Stimulated activated CD4-positive, alpha-beta T cell treated with anti-CD3 and anti-CD28 coated beads, Interleukin-12 subunit alpha, Interleukin-12 subunit beta, amount 100 ng/mL, for 24 hours (primary cell): ENCODE measurements at places on chromosomes 16 and 17.

DNA sequence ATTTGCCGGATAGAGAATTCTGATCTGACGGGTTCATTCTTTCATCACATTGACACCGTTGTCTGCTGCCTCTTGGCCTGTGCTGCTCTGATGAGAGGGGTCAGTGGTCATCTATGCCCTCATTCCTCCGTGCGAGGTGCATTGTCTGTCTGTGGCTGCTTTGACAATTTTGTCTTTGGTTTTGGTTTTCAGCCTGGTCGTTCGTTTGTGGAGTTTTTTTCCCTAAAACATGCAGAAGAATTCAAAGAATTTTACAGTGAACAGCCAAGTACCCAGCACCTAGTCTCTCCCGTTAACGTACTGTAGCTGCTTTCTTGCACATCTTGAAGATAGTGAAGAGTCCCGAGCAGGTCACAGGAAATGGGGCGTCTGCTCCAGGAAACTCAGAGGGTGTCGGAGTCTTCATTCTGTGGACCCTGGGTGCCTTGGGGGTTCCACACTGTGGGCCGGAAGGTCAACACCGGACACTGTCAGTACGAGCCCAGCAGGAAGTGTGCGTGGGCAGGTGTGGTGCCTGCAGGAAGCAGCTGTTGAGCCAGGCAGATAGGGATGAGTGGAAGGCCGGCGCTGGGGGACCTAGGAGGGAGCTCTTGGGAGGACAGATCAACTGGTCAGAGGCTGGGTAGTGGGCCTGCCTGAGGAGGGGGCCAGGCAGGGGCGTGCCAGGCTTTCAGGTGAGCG is 28.2 kb downstream of the CRAMP1 start:
- no peak for DNase-seq

GRCh38 chr16:49456763-49457162 is 83.2 kb downstream of the C16orf78 start:
- DNase-seq: no peak

GRCh38 chr16:85416228-85417109 is 196.7 kb upstream of the GSE1 start:
- peak; percentile 71 for DNase-seq

DNA sequence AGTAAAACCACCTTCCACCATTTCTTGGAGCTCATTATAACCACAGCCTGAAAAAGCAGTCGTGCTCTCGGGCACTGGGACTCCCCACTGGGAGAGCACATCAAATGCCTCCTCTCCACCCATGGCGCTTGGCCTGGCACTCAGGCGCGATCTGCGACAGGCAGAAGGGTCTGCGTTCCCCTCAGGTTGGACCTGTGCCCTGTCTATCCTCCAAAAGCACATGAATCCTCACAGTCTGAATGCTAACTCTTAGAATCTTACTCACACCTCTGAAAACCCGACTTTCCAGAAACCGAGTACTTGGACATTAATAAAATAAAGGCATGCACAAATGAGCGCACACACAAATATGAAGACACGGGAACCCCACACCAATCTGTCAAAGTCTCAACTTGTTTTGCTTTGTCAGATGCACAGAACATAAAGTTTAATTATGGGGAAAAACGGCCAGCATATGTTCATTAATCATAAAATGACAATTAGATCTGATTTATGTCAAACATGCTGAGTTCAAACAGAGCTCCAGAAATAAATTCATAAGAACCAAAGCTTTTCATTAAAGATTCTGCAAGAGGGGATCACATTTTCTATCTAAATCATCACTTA is 20.5 kb upstream of the FAAP100 start:
- DNase-seq: no peak

GRCh38 chr17:4540687-4541327 is 14.4 kb downstream of the MYBBP1A start:
- DNase-seq: no peak

GRCh38 chr16:57178196-57178595 is 7.6 kb downstream of the PSME3IP1 start:
- no peak for DNase-seq

GRCh38 chr16:86994215-86994614 is 323.0 kb downstream of the C16orf95 start:
- DNase-seq: no peak

GRCh38 chr17:39071573-39071972 is 79.9 kb downstream of the PLXDC1 start:
- no peak for DNase-seq

DNA sequence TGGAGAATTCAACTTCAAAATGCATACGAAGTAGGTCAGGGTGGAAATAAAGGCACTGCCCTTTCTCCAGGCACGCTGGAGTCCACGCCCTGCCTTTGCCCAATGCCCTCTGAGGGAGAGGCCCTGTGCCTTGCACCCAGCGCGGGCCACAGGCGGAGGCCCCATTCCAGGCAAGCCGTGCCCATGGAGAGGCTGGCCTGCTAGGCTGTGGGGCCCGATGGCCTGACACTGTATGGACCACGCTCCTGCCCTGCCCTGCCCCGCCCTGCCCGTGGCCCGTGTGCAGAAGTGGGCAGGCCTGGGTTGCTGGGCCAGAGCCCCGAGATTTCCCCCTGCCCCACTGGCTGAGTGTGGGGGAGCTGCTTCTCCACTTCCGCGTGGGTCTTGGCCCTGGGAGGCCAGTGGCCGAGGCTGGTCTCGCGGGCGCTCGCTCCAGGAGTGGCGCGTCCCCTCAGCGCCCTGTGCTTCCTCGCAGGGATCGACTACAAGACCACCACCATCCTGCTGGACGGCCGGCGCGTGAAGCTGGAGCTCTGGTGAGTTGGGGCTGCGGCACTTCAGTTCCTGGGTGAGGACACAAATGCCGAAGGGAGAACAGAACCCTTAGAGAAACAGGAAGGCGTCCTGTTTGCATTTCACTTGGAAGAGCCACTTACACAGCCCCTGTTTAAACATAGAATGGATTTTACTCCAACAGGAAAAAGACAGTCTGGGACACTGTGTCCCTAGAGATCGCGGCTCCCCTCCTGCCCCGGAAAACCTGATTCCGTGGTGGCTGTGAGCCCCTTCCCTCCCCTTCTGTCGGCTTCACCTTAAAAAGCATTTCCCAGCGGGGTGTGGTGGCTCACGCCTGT is 13.8 kb upstream of the WFIKKN1 start:
- no peak for DNase-seq
